ENCODE measurements at places on chromosomes 5 and 9.

DNA sequence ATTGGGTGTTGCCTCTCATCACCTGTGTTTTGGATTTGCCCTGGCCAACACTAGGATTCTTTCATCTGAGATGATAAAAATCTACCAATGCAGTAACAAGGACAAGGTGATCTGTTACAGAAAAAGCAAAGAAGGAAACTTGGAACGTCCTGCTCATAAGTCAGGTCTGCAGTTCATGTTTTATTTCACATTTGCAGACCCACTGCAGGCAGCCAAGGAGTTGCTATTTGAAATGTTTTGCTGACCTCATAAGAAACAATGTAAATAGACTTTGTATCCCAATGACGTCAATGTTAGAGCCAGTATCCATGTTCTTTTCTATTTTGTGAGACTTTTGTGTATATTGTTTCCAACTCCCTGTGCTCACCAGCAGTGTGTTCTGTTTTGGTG, 312.9 kb downstream of the DEPDC1B start:
- DNase-seq, result no peak

DNA sequence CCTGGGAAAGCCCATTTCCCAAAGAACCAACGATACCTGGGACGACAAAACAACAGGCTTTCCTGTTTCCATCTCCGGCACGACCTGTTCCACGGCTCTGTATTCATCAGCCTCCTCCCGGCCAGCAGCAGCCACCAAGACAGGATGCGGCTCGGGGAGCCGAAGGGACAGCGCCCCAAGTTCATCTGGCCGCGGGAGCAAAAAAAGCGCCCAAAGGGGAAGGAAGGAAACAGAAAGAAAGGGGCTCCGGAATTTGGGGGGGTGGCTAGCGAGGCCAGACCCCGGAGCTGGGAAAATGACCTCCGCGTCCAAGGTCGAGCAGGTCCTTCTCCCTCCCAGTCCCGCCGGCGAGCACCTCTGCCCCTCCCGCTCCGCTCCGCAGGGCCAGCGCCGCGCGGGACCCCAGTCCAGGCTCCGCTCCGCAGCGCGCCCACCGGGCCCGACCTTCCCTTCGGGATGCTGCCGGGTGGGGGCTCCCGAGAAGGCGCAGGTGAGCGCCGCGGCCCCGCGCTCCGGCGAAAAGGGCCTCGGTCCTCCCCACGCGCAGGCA, 608 bp downstream of the ELOVL7 start:
- DNase-seq, result no peak

DNA sequence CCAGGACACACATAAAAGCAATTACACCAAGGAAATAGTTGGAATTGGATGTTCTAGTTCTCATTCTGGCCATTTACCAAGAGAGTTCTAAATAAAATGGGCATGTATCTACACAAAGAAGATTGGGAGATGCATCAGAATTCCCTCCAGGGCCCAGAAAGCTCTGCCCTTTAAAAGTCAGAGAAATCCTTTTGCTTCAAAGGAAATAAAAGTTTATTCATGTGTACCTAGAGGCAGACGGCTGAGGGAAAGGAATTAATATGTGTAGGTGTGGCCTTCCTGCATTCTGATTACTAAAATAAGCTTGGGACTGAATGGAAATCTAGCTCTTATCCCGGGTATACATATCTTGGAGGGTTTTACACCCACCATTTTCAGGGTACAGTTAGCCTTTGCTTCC, 719.4 kb downstream of the SEMA5A start:
- no peak for DNase-seq

DNA sequence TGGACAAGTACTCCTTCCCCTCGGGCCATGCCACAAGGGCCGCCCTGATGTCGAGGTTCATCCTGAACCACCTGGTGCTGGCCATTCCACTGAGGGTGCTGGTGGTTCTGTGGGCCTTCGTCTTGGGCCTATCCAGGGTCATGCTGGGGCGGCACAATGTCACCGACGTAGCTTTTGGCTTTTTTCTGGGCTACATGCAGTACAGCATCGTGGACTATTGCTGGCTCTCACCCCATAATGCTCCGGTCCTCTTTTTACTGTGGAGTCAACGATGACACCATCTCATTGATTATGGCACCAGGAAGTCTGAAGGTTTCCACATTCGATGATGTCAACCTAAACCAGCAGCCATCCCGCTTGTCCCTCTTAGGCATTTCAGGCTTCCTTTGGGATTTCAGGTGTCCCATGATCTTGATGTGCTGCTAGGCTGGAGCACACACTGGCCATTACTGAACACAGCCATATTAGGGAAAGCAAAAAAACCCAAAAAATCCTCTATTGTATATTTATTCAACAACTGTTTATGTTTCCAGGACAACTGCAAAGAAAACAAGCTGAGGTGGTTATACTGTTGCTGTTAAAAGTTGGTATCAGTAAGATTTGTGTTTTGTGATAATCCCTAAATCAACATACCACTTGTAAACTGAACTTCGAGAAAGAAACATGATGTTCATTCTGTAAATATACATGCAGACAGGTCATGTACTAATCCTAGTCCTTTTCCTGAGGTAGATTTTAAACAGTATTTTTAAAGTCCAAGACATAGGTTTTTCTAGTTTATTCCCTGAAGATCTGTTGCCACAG, 1.1 kb downstream of the PLPP6 start:
- no peak for DNase-seq

DNA sequence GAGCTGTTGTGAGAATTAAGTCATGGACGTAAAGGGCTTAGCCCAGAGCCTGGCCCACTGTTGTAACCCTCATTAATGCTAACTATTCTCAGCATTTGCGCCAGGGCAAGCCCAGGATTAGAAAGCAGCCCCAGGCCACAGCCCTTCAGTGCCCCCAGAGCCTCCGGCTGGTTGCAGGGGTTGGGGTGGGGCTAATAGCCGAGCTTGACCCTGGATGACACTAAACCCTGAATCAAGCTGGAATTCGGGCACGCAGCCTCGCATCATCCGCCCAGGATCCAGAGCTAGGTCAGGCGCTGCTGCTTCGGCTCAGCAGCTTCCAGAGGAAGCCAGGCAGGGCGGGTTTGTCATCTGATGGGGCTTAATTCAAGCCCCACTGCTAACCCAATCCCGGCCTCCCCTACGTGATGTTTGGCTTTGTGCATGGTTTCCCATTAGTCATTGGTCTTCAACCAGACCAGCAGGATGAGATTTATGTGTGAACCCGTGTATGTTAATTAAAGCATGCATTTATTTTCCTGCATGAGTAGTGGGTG, 1.2 kb upstream of the MEGF9 start:
- no peak for DNase-seq

DNA sequence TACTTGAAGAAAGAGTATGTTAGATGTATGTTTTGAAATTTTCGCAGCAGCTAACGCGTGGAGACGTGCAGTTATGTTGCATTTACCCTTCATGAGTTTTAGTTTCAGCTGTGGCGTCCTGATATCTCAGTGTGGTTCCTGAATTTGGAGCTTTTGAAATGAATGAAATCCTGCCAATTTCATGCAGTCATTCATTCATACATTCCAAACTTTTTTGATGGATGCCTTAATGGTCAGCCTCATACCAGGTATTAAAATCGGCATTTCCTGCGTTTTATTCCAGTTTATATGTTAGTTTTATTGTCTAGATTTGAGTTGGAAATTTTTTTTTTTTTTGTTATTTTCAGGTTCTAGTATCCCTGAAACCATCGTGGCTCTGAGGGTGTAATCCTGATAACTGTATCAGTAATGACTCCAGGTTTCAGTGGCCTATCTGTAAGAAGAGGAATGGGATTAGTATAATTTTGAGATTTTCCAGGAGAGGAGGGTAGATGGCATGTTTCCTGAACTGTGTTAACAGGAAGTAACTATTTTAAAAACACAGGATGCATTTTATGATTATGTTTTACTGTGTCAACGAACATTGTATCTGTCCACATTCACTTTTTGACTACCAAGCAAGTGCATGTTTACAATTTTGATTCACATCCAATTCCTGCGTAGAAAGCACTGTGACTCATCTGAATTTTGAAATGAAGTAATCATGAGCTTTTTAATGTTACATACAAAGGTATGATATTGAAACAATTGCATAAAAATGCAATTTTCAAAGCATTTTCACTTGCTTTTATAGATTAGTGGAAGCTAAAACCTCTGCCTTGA, 1.0 kb downstream of the FOCAD start:
- DNase-seq, result no peak

- DNase-seq, result no peak
Observed at GRCh38 chr5:127563136-127563535, 45.7 kb downstream of the PRRC1 start.

- DNase-seq, result no peak
Observed at GRCh38 chr5:16858151-16858550, 77.9 kb downstream of the MYO10 start.

- DNase-seq, result no peak
Observed at GRCh38 chr9:115034801-115035200, 83.2 kb downstream of the TNC start.

GRCh38 chr9:135692410-135692809, 6.9 kb downstream of the SOHLH1 start:
- DNase-seq, result no peak

DNA sequence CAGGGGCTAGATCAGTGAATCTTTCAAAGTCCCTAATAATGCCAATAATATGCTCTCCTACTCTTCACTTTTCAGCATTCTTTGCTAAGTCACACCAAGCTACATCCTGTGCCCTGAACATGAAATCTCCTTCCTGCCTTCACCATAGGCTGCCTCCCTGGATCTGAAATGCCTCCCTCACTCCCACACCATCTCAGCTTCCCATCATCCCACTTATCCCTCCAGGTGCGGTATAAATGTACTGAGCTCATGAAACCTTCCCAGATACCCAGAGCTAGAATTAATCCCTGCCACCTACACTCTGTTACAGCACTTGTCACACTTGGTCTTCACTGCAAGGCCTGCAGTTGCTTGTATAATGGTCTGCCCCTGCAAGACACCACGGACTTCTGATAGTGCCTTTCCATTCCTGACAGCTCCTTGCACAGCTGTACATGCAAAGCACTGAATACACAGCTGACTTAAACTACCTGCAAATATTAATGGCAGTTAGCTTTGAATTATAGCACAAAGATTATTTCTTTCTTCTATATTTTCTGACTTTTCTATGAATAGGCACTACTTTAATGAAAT, 250.4 kb downstream of the EBF1 start:
- DNase-seq, result no peak

DNA sequence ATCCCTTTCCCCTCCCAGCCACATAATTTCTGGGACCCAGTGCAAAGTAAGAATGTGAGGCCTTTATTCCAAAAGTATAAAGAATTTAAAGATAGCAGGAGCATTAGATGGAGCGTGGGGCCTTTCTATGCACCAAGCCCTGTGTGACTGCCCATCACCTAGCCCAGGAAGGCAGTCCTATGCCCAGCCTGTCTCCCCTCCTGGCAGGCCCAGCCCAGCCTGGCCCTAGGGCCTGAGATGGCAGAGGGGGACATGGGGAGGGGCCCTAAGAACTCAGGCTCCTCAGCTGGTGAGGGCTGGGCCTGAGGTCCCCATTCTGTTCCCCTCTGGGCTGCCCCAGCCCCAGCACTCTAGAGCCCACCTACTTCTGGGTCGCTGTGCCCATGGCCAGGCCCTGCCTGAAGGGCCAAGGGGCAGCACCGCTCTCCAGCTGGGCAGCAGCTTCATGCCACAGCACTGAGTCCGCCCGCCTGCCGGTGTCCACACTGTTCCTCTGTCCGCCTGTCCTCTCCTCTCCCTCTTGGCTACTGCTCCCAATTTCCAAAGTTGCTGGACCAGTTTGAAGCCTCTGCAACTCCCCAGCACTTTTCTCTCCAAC, 995 bp upstream of the SLC23A1 start:
- DNase-seq, result no peak

DNA sequence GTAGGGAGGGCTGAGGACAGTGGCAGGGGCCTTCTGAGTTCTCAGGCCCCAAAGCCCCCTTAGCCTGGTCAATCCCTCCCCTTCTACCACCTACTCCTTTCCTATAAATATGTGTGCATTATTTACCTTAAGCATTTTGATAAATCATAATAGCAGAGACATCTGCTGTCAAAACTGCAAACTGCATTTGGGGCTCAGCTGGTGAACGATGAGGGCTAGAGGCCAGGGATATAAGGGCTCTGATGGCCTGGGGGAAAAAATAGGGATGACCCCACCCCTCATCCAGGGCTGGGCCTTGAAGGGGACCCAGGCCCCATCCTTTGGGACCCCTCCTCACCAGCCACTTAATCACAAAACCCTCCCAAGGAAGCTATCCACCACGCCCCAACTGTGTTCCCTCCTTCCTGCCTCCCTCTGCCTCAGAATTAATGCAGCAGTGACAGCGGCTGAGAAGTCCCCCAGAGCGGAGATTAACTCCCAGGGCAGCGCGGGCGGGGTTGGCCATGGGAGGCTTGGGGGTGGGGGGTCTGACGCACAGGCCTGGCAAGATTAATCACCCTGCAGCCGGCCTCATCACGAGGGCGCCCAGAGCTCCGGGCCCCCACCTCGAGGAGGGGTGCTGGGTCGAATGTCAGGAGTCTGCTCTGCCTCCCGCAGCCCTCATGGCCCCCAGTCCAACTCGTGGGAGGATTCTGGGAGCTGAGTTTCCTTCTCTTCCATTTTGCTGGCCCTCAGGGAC, 42.1 kb downstream of the CXXC5 start:
- no peak for DNase-seq

- DNase-seq, result no peak
Observed at GRCh38 chr5:151578326-151579025, 12.7 kb downstream of the FAT2 start.

DNA sequence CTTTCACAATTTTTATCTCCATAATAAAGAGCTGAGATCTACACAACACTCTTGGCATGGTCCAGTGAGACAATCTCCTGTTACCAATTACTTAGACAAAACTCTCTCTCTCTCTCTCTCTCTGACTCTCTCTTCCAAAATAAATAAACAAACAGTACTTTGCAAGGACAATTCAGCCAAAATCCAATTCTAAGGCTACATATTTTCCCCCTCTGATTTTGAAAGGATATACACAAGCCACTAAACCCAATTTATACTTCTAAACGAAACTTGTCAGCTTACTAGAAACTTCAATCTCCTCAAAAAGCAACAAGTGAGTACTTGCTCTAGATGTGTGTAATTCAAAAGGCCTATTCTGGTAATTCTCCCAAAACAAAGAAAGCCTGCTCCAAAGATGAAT, 26.3 kb upstream of the TNPO1 start:
- no peak for DNase-seq

GRCh38 chr5:158435161-158435616, 576.2 kb upstream of the CLINT1 start:
- DNase-seq, result no peak

DNA sequence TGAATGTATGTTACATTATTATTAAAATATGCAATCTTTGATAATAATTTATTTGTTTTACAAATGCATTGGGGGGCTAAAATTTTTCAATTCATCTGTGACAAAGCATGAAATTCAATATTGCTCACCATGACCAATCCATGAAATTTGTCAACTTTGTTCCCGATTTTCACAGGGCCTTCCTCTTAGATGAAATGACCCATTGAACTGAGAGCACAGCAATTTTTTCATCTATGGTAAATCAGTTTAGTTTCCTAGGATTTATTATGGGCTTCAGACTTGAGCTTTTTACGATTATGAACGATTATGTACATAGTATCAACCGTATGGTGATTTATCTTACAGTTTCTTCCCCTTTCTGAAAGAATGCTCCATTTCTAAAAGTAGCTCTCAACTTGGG, 157.3 kb downstream of the KIAA0825 start:
- DNase-seq, result no peak

DNA sequence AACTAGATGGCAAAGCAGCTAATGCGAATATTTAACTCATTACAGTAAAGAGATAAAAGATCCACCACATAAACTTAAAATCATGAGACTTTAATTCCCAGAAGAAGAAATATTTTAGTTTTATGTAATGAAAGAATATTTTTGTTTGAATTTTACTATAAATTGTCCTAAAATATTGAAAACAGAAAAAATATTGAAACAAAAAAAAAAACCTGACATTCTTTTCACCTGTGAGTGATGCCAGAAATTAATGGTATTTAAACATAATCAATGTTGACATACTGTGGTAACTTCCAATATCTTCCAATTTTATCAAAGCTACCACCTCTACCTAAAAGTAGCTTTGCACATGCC, 153.2 kb downstream of the MEF2C start:
- DNase-seq, result no peak
